CD4-positive, alpha-beta T cell treated with Interferon gamma for 1 hour (primary cell): ENCODE measurements at places on chromosomes 6 and 20.

- no peak for DNase-seq
Observed at GRCh38 chr6:115976321-115976870, 84.3 kb downstream of the FRK start.

GRCh38 chr20:23197836-23198235 lies 111.7 kb upstream of the CD93 start:
- DNase-seq = no peak

GRCh38 chr6:139355777-139356445 lies 18.5 kb downstream of the CITED2 start:
- DNase-seq = no peak

DNA sequence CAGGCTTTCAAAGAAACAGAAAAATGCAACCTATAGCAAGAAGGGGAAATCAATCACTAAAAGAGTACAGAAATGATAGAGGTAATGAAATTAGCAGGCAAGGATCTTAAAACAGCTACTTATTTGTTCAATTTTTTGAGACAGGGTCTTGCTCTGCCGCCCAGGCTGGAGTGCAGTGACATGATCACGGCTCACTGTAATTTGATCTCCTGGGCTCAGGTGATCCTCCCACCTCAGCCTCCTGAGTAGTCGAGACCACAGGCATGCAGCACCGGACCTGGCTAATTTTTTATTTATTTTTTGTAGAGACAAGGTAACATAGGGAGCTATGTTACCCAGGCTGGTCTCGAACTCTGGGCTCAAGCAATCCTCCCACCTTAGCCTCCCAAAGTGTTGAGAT lies 21.6 kb downstream of the TFB1M start:
- no peak for DNase-seq

- DNase-seq = no peak
Observed at GRCh38 chr20:59820204-59821041, 113.0 kb downstream of the SYCP2 start.
